ENCODE measurements at places on chromosomes 2 and 18. TPM values are rescaled to one million over a fixed set of nuclear protein-coding genes. Genes with fewer than 3 reads are reported as not detected.

- peak; percentile 95 for DNase-seq
These were observed 68.5 kb downstream of the FIGN start for GRCh38 chr2:163667064-163667887.

DNA sequence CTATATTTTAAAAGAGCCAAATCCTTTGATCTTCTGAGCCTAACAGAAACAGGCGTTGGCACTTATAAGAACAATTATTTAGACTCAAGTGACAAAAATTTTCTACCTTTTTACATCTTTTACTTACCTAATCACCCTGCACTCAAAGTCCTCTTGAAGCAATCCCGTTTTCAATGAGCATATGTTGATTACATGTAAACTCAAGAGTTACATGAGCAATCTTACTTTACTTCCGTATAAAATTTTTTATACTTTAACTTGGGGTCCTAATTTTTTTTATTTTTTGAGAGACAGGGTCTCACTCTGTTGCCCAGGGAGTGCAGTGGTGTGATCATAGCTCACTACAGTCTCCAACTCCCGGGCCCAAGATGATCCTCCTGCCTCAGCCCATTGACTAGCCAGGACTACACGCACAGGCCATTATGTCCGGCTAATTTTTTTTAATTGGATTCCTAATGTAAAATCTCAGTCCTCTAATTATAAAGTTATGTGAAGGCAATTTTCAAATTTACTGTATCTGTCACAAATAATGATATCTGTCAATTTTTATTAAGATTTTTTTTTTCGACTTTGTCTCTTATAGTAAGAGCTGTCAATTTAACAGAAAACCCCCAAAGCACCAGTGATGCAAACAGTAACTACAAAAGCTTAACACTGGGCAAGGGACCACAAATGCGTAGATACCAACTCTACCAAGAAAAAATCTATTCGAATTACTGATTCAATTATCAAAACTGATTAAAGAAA, 19.1 kb upstream of the STPG4 start:
- no peak for DNase-seq

The KLF11 gene
- 7.3 TPM for total RNA-seq

The CCBE1 gene
- under 0.01 TPM for total RNA-seq

The CYTIP gene
- not detected for total RNA-seq

The NDUFB3 gene
- 92.0 TPM for total RNA-seq

The DNPEP gene
- total RNA-seq: 52.2 TPM

The HNRNPLL gene
- 35.3 TPM for total RNA-seq

DNA sequence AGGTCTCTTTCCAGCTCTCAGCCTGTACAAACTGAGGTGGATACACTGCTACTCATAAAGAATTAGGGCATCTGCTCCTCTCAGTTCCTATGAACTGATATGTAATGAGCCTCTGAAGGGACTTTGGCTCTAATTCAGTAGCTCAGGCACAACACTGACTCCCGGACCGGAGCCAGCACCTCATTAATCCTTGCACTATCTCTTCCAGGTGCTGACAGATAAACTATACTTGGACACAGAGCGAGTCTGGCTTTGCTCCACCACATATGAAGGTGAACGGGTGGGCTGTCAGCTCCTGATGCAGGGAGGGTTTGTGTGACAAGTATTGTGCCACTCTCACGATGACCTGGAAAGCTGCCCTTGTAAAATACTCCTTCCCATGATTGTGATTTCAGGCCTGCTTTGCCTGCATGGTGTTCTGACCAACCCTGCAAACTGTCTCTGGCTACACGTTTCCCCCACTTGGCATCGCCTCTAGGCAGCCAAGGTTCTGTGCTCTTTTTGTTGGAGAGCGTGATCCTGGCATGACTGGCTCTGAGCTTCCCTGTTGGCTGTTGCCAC, 111.6 kb upstream of the LMAN1 start:
- peak; percentile 67 for DNase-seq

DNA sequence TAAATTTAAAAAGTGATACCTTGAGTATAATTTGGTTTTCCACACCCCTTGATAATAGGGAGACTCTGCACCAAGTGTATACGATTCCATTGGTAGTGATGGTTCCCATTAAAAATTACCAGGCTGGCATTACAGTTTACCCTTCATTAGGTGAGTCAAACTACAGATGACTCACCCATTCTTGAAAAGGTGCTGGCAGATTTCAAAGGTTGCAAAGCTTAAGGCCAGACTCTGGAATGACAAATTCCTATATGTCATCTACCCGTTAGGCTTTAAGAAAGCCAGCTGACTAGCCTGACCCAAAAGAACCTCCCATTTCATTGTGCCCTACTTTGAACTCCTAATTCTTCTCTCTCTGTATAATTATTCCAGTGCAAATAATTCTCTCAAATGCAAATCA, 124.4 kb downstream of the LRRTM4 start:
- no peak for DNase-seq

GRCh38 chr2:144999071-144999875, 479.4 kb upstream of the ZEB2 start:
- no peak for DNase-seq

GRCh38 chr18:65124633-65125032, 626.2 kb upstream of the CDH7 start:
- DNase-seq: no peak

DNA sequence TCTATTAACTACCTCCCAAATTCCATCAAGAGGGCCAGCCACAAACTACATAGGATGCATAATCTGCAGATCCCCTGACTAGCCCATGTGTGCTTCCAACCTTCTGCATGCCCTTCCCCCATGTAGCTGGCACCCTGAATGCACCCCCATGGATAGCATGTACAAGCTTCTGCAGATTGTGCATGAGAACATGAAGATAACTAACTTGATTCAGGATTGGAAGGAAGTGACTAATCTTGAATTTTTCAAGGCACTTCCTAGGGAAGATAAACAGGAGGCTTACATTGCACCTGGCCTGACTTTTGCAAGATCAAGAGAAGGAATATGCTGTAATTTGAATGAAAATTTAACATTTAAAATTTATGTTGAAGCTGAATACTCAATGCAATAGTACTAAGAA, 66.7 kb downstream of the CDC42EP3 start:
- DNase-seq: no peak

The EPHA4 gene
- 2.2 TPM for total RNA-seq

The LAMA1 gene
- 0.20 TPM for total RNA-seq

The NMUR1 gene
- not detected for total RNA-seq

GRCh38 chr18:3156325-3156640, 63.5 kb downstream of the MYOM1 start:
- DNase-seq: no peak

The PCARE gene
- not detected for total RNA-seq

- DNase-seq: peak; percentile 39
These were observed 141.3 kb downstream of the SEPTIN10 start for GRCh38 chr2:109472331-109472959.

The FAM237A gene
- total RNA-seq: not detected

GRCh38 chr2:16268301-16269000, 328.1 kb downstream of the MYCN start:
- DNase-seq: no peak

The ATG9A gene
- 43.3 TPM for total RNA-seq

DNA sequence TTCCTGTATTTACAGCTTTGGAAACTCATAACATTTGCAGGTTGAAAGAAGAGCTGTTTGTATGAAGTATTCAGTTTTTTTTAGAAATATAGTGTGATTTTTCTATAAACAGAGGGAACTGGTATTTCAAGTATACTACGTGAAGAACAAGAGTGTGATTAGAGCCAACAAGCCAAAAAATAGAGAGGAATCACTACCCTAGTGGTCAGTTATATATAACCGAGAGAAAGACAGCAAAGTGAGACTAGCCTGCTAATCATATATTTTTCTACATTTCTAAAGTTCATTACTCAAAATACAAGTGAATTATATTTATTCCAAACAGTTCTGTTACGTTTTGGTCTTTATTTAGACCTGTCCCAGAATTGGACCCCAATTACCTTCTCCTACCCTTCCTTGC, 444.8 kb upstream of the NRP2 start:
- no peak for DNase-seq

DNA sequence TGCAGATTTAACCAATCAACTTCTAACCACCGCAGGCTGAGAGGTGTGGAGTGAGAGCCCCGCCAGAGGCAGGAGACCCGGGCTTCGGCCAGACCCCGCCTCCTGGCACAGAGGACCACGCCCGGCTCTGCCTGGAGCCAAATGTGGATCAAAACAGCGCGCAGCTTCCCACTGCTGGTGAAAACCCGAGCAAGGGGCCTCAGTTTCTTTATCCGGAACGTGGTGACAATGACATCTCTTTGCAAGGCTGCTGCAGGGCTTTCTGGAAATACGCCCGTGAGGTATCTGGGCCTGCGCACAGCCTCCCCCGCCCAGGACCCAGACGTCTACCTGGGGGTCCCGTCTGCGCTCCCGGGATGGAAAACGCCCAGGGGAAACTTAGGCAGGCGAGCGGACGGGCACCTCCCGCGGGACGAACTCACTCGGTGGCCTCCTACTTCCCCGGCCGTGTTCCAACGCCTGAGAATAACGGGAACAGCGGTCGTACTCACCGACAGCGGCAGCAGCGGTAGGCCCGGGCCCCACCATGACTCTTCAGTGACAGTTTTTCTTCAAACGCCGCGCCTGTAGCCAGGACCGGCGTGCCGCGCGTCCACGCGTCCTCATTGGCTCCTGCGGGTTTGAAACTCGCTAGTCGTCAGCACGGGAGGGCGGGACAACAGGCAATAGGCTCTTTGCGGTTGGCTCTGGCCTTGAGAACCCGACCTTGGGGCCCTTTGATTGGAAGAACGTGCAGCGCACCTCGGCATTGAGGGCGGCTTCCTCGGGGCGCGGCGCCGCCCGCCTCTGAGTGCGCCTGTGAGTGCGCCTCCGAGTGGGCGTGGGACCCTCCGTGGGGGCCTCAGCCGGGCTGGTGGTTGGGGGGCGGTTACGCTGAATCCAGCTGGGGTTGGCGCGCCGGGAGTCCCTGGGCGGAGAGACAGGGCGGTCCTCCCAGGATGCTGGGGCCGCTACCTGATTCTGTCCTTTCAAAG, at the start of gene CKAP2L:
TSS of gene CKAP2L (minus strand) at position 539 of the 974 bp plus-strand sequence. CDS start at position 528, 11 bp downstream.
- peak; percentile 98 for DNase-seq

GRCh38 chr2:29213888-29214291, 98.7 kb downstream of the CLIP4 start:
- DNase-seq: peak; percentile 31

GRCh38 chr18:26888259-26888658, 22.8 kb upstream of the AQP4 start:
- DNase-seq: no peak

The IGFBP5 gene
- total RNA-seq: 5.0 TPM

- DNase-seq: peak; percentile 84
These were observed 16.4 kb upstream of the HNMT start for GRCh38 chr2:137947728-137948336.

- DNase-seq: no peak
These were observed 84.1 kb upstream of the MGAT5 start for GRCh38 chr2:134169788-134170187.

- DNase-seq: no peak
These were observed 120.3 kb downstream of the FAM161A start for GRCh38 chr2:61733563-61733962.

The GRB14 gene
- 1.2 TPM for total RNA-seq

DNA sequence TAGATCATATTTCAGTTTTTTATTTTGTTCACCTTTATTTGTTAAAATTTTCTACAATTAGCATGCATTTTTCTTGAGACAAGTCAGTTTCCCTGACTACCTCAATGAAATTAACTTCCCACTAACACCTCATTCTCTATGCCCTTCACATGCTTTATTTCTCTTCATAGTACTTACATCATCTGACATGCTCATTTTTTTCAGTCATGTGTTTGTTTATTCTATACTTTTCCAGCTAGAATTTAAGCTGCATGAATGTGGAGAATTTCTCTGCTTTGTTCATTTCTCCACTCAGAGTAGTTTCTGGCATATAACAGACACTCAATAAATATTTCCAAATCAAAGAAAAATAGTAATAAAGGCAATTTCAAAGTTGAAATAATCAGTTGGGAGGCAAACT, 78.9 kb upstream of the SCN7A start:
- DNase-seq: no peak

DNA sequence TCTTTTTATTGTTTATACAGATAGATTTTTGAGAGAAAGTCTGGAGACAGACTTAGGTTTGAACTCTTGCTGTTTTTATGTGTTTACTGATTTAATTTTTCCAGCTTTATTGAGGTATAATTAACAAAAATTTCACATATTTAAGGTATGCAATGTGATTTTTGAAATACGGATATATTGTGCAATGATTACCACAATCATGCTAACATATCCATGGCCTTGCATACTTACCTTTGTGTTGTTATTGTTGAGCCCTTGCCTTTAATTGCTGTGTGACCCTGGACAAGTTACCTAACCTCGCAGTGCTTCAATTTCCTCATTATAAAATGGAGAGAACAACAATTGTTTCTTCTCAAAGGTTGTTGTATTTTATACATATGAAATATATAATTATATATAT, 13.9 kb upstream of the RBMS1 start:
- DNase-seq: no peak

GRCh38 chr18:73901566-73901965, 246.1 kb downstream of the FBXO15 start:
- no peak for DNase-seq

- DNase-seq: peak; percentile 92
These were observed 42.1 kb upstream of the SERTAD2 start for GRCh38 chr2:64695721-64696261.

The DCC gene
- not detected for total RNA-seq
